ENCODE measurements at places on chromosomes 1 and 21. TPM values are rescaled to one million over a fixed set of nuclear protein-coding genes. Genes with fewer than 3 reads are reported as not detected.

Gene GNAI3
- total RNA-seq = 14.0 TPM

DNA sequence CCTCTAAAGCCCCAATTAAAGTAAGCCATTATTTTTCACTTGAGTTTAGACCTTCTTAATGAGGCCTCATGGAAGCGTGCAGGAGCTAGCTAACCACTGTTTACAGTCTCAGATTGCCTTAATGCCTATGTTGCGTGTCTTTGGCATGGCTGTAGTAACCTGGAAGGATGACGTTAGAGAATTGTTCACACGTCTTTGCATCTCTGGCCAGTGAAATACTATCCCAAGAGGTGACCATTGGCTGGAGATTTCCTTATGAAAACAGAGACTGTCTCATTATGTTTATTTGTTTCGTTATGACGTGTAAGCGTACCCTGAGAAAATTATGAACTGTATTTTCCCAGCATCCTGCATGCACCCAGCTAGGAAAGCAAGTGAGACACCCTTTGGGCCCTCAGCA is 18.6 kb upstream of the BMP8A start:
- DNase-seq = no peak

DNA sequence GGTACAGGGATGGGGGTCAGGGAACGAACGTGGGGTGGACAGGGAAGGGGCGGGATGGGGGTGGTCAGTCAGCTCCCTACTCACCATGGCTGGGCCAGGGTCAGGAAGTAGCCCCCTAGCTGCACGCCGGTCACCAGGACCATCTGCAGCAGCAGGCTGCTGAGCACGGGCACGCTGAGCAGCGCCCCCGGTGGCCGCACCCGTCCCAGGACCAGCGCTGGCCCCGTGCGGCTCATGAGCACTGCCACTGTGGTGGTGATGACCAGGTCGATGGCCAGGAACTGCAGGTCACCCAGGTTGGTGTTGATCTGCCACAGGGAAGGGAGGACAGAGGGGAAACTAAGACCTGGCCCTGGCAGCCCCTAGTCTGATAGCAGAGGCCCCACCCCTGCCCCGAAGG is 6.5 kb upstream of the MFAP2 start:
- DNase-seq = no peak

- DNase-seq = no peak
Observed at GRCh38 chr1:57422271-57423134, 1.4 kb downstream of the DAB1 start.

DNA sequence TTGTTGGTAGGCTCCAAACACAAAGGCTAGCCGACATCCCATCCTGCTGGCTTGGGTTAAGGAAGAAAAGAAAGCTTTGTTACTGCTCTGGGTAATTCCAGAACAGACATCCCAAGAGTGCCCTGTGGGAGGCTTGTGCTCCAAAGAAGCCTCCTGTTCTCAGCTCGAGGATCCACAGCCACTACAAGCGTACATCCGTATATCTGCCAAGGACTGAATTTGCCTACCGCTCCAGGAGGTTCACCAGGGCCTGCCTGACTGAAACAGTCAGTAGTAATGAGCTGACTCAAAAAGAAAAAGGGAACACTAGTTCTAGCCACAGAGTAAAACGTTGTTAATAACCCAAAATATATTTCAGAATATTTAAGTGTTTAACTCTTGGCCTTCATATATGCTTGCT is 24.8 kb upstream of the MUTYH start:
- no peak for DNase-seq

GRCh38 chr1:61591351-61591750 is 133.6 kb downstream of the TM2D1 start:
- no peak for DNase-seq

DNA sequence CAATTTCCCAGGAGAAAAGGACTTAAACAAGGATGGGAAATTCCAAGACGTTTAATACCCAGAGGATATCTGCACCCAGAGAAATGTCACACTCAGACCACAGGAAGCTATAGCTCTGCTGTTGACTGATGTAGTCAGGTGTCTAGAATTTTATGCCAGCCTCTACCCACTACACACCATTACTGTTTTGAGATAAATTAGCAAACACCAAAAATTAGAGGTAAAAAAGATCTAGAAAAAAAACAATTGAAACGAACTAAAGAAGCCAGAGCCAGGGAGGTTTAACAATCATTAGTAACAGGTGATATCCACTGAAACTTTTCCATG is 519.9 kb downstream of the SMYD3 start:
- no peak for DNase-seq

All from endothelial cell of umbilical vein (primary cell).